Head of caudate nucleus (tissue), 42 donors: ENCODE measurements at places on chromosomes 6 and 20.

GRCh38 chr6:168473197-168473596, 32.2 kb downstream of the SMOC2 start:
- DNase-seq, result no peak

- DNase-seq, result no peak
Observed at GRCh38 chr6:148593130-148593812, 153.6 kb upstream of the UST start.

GRCh38 chr6:36235309-36235708, 34.6 kb upstream of the PNPLA1 start:
- no peak for DNase-seq

- no peak for DNase-seq
Observed at GRCh38 chr6:37085198-37085597, 79.7 kb downstream of the FGD2 start.

DNA sequence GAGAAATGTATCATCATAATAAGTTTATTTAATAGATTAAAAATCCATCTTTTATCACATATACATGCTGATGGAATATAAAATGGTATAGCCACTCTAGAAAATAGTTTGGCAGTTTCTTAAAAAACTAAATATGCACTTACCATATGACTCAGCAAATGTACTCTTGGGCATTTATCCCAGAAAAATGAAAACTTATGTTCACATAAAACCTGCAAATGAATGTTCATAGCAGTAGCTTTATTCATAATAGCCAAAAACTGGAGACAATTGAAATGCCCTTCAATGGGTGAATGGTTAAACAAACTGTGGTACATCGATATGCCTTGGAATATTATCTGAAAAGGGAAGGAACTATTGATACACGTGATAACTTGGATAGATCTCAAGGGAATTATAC, 6.4 kb upstream of the NCOA7 start:
- DNase-seq, result no peak
